ENCODE measurements at places on chromosomes 6 and 20.

DNA sequence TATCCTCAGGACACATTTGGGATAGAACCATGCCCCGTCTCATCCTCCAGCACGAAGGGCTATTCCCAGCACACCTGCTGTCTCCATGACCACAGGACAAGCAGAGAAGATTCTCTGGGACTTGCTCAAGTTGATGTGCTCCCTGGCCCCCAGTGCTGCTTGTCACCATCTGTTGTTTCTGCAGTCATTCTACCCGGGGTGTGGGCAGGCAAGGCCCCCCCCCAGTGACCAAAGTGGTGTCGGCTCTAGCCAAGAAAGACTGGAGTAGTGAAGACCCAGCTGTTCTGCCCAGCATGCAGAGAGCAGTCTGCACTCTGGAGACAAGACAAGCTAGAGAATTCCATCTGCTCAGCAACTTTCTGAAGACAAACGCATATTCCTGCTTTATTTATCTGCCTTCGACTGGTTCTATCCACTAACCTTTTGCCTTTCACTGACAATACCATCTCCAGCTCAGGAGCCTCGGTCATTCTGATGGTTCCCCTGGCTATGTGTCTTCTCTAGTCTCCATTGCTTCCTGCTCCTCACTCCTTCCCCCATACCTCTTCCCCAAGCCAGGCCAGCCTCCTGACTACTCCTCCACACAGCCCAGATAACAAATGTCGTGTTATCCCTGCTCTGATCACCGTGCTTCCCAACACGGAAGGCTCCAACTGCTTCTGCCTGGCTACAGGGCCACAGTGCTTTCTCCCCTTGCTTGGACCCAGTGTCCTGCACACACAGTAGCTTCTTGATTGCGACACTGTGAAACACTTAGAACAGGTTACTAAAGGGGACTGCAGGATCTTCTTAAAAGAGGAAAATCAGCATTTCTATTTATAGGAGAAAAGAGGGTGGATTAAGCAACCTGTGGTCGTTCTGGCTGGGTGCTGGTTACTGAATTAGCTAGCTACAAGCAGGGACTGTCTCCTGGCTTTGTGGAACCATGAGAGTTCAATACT is 86.7 kb upstream of the EMILIN3 start:
- no peak for DNase-seq

GRCh38 chr6:106334646-106335448 is 9.3 kb upstream of the ATG5 start:
- no peak for DNase-seq

GRCh38 chr6:134589512-134589911 is 271.6 kb upstream of the SGK1 start:
- DNase-seq = no peak

GRCh38 chr6:152598901-152599537 is 38.1 kb downstream of the SYNE1 start:
- no peak for DNase-seq

DNA sequence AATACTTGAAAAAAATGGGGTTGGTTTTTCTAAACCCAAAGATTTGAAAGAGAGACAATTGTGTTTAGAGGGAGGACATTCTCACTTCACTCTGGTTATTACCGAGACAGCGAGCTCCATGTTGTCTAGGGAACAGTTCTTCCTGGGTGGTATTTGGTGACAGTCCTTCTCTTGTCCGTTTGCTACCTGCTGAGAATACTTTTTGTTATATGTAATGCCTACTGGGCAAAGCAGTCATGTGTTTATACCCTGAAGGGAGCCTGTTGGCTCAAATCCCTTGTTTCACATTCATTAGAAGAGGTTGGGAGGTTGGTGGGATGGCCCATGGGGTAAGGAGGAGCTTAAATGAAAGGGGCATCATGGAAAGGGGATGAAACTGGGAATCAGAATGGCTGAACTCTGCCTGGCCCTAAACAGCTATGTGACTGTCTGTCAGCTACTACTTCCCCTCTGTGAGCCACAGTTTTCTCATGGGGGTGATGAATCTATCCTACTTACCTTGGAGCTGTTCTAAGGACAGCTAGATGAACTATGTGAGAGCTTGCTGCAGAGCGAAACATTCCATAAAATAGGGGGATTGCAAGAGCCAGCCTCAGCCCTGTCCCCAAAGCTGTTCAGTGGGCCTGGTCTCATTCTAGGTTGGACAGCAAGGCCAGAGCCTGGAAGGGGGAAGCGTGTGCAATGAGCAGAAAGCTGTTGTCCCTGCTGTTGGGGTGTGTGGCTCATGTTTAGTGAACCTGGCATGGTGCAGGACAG is 43.5 kb downstream of the FNDC1 start:
- no peak for DNase-seq

GRCh38 chr6:90938122-90938521 is 351.2 kb upstream of the MAP3K7 start:
- DNase-seq = no peak

- DNase-seq = no peak
These were observed 103.4 kb upstream of the FRMD1 start for GRCh38 chr6:168182366-168182765.
